Stimulated activated CD4-positive, alpha-beta T cell treated with anti-CD3 and anti-CD28 coated beads, Interleukin-15, amount 100 ng/mL, for 1 hour (primary cell): ENCODE measurements at places on chromosomes 3 and 15.

DNA sequence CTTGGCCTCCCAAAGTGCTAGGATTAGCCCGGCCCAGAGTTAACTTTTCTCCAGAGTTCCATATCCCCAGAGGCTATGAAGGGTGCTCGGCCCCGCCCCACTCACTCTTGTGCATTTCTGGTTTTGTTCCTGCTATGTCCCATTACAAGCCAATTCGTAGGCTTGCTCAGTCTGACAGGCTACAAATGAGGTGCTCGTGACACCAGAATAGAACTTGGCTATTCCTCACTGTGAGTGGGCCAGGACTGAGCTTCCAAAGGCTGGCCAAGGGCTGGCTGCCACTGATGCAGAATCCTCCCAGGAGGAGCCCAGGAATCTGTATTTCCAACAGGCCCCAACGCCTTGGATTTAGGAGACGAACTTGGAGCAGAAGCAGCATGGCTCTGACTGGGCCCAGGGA is 282.7 kb upstream of the C2CD4B start:
- no peak for DNase-seq

DNA sequence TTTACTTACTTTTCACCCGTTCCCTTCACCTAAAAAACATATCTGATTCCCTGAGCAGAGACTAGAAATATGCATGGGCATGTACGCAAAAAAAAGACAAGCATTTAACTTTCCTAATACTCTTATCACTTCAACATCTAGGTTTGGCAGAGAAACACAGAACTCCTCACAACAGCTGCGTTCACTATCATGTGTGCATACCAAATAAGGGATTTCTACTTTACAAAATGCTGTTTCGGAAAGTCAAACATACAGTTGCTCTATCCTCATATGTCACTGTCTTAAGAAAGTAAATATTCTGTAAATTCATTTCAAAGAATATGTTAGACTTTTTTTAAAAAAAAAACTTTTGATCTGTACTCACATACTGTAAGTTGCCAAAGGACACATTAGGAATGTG is 65.1 kb upstream of the CBLB start:
- DNase-seq = no peak

DNA sequence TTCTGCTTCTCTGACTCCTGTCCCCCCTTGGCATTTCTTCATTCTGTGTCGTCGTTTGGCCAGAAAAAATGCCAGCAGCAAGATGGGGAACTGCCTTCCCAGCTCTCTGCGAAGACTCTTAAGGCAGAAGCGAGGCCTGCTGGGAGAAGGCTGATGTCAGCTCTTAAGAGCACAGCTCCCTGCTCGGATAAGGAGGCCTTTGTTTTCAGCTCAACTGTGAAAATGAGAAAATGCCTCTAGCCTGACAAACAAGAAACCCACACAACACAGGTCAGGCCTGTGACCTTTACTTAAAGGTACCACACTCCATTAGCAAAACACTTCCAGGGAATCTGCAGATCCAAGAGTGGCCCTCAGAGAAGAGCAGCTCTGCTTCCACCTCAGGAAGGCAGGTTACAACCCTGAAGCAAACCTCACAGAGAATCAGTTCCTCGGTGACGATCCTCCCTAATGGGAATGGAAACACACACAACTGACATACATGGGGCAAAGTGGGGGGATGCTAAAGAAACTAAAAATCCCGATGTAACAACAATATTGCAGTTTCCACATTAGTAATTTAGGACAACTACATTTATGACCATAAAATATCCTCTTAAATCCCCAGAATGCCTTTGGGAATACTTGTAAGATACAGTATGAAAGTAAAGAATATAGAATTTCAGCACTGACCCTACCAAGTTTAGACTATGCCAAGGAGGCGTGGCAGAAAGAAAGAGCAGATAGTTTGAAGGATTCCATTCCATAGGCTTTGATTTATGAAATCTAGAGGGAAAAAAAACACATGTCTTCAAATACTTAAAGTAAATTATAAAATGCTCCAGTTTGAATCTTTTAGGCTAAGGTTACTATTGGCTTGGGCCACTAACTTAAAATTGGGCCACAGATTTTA is 52.1 kb downstream of the VGLL4 start:
- DNase-seq = no peak

DNA sequence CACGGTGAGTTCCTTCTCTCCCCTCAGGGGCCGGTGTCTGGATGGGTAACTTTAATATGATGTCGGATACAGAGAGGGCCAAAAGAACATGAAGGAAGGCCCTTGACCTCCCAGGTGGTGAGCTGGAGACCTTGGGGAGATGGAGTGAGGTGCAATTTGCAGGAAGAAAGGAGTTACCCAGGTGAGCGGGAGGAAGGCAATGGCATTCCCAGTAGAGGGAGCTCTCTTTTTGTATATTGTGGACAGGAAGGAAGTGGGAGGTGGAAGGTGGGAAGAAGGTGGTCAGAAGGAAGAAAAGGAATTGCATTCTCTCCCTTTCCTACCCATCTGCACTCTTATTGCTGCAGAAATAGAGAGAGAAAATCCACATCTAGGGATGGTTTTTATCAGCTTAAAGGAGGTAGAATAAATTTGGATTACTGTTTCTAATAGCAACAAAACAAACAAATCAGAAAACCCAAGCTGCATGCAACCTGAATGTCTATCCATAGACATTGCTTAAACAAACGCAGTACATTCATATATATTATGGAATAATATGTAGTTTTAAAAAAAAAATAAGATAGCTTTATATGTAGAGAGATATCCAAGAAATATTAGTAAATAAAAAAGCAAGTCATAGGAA is 169.0 kb upstream of the TSC22D2 start:
- no peak for DNase-seq

GRCh38 chr3:110965976-110966375 is 105.6 kb upstream of the NECTIN3 start:
- no peak for DNase-seq

DNA sequence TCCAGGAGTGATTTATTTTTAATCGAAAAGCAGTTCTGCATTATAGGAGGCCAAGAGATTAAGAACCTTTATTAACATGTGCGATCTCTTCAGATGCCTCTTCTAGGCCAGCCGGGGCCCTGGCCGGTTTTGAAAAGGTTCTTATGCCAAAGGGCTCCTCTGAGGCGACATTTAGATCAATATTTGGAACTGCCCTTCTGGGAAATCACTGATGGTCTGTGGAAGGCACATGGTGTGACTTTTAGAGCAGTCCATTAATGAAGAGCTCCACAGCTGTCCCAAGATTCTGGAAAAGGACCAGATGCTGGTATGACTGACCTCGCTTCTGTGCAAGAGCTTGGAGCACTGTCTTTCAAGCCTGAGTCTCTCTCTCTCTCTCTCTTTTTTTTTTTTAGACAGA is 19.7 kb downstream of the MGLL start:
- DNase-seq = no peak

- no peak for DNase-seq
Observed at GRCh38 chr3:169240786-169241486, 422.6 kb downstream of the MECOM start.

GRCh38 chr3:112038863-112039262 is 4.3 kb downstream of the TMPRSS7 start:
- no peak for DNase-seq

GRCh38 chr15:59818336-59818735 is 129.2 kb upstream of the BNIP2 start:
- DNase-seq = no peak

DNA sequence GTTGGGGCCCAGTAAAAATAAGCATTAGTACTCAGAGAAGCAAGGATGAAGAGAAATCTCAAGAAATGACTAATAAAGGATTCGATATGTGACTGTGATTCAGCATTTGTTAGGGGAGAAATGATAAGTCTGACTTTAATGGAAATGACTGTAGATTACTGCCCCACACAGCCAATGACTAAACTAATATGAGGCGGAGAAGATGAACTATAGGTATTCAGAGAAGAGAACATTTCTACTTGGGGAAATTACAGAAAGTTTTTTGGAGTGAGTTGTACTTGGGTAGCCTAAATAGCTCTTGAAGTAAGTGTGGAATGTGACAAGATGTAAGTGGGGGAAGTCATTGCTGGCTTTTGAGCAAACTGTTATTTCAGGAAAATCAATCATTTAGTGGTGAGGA is 380.0 kb downstream of the PDCD6IP start:
- DNase-seq = no peak

DNA sequence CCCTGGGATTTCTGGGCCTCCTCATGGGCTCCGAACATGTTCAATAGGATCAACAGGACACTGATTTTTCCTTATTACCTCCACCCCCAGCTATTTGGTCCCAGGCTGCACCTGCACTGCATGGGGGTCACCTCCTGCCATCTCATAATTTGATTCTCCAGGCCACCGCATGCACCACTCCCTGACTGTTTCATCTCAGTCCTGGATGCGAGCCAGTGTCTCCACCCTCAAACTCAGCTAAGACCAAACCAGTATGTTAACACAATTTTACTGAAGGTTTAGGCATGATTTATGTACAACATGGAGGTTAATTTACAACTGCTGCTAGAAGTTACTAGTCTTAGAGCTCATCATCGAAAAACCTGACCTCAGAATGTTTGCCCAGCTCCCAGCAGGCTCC is 249.5 kb downstream of the UACA start:
- DNase-seq = no peak

- no peak for DNase-seq
Observed at GRCh38 chr15:35858707-35859106, 312.7 kb upstream of the DPH6 start.

DNA sequence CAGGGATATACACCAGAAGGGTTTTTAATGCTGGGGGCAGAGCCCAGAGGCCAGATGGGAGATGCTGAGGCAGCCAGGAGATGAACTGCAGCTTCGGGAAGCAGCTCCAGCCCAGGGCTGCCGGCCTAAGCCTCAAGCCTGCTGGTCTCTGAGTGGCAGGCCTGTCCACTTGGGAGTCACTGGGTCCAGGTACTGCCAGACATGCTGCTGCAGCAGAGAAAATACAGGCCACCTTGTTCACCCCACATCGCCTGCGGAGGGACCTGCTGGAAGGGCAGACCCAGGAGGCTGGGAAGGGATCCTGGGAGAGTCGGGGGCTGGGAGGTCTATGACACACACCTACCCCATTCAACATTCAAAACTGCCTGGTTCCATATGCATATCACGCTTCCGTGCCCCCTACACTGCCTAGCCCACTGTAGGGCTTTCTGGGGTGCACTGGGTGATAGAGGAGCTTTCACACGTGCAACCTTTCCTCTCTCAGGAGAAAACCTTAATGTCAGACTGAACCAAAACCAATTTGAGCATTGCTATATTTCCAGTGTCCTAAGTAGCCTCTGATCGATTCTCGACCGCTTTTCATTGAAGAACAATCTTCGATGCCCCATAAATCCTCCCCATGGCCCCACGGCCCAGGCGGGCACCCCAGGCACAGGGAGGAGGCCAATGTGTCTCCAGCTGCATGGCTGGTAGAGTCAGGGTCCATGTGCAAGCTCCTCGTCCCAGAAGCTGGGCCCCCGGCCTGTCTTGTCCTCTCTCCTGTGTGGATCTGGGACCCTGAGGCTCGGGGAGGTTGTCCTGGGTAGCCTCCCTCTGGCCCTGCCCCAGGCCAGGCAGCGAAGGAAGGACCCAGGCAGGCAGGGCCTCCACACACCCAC is 147.4 kb downstream of the ATP10A start:
- no peak for DNase-seq

GRCh38 chr3:87706176-87706575 is 352.6 kb downstream of the CGGBP1 start:
- DNase-seq = no peak

DNA sequence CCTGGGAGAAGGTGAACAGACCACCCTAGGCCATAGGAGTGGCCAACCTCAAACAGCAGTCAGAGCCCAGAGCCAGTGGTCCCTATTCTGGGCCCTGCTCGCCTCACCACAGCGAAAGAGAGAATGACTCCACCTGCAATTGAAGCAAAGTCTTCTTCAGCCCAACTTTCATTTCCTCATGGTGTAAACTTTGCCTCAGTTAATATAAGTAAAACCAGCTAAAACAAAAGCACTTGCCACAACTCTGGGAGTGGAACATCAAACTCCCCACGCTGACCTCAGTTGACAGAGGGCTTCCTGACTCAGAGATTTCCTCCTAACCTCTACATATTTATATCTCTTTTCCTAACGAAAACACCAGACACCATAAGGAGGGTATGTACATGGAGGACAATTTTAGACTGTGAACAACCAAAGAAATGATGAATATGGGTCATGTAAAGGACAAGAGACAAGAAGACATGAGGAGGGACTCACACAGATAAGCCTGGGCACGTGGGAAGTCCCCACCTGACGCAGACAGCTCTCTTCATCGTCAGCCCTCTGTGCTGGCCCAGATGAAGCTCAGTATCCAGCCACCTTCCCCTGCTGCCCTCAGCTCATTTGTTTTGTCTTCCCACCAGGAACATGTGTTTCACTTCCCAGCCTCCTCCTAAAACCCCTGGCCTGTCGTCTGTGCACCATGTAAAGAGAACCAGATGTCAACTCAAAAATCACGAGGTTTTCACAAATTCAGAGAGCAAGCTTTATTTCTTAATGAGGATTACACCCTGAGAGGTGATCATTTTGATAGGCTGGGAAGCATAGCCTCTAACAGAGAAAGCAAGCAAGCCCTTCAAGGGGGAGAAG is 140.9 kb downstream of the KCNMB2 start:
- no peak for DNase-seq

DNA sequence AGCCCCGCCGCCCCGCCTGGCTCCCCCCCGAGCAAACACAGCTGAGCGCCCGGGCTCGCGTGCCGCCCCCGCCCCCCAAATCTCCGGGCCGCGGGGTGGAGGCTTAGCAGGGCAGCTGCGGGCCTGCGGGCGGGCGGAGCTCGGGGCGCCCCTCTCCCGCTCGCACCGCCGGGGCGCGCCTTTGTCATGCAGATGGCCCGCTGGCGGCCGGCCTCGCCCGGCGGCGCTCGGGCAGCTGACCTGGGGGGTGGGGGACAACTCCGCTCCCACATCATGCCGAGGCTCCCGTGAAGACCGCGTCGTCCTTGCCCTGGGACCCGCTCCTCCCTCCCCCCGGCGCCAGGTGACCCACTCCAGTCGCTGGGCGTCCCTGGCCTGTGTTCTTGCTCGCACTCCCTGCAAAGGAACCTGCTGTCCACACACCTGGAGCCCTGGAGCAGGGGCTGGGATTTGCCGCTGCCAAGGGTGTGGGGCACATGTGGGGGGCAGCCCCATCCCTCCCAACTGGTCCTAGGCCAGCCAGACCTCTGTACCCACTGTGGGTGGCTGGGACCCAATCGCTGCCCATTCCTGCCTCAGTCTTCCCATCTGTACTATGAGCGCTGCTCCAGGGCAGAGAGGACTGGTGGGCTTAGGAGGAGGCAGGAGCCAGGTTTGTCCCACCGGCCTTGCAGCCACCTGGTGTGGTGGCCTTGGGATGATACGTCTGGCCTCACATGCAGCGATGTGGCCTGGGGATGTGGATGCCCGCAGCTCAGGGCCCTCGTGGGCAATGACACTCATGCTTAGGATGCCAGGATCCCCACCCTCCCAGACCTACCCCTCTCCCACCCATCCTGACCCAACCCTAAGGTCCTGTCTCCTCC is 33.5 kb downstream of the DNAJB8 start:
- DNase-seq = no peak
